ENCODE measurements at places on chromosomes 7 and 10. TPM values are rescaled to one million over a fixed set of nuclear protein-coding genes. Genes with fewer than 3 reads are reported as not detected.

- no peak for DNase-seq
Measured at GRCh38 chr10:118034791-118035261, 11.9 kb downstream of the RAB11FIP2 start.

DNA sequence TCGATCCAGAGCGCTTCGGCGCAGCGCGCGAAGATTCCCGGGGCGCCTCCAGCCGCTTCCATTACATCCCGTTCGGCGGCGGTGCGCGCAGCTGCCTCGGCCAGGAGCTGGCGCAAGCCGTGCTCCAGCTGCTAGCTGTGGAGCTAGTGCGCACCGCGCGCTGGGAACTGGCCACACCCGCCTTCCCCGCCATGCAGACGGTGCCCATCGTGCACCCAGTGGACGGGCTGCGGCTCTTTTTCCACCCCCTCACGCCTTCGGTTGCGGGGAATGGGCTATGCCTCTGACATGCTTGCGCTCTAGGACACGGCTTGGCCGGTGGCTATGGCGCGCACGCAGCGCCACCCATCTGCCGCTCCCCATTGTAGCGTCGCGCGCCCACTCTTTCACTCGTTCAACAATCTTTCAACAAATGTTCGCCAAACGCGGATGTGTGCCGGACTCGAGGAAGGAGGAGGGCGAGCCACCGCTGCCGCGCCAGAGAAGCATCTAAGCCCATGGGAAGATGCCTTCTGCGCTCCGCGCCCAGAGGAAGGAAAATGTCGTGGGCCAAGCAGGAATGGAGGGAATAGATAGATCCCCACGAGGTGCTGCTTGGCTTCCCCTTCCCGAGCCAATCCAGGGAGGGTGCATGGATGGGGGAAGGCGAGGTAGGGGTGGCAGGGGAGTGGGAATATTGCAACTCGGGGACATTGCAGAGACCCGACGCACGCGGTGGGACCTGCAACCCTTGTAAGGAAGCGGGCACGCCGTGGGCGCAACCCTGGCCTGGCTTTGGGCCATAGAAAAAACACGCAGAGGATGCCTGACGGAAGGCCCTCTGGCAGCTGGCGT lies 5.1 kb upstream of the CYP26A1 start:
- DNase-seq: no peak

GRCh38 chr10:2891073-2891769 lies 176.1 kb upstream of the PFKP start:
- no peak for DNase-seq

DNA sequence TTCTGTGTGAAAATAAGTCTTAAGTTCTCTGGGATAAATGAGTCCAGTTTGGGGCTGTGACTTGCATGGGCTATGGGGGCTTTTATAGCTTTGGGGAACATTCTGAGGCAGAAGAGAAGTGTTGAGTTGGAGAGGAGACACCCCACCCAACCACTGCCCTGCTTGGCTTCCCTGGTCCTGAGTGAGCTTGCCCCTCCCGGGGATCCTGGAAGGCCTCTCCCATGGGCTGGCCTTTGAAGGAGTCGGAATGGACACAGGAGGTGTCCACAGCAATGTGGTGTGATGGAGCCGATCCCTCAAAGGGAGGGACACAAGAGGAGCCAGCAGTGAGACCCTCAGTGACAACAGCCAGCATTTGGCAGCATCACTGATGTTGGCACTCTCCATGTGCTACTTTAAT lies 89.8 kb downstream of the GLRX3 start:
- no peak for DNase-seq

DNA sequence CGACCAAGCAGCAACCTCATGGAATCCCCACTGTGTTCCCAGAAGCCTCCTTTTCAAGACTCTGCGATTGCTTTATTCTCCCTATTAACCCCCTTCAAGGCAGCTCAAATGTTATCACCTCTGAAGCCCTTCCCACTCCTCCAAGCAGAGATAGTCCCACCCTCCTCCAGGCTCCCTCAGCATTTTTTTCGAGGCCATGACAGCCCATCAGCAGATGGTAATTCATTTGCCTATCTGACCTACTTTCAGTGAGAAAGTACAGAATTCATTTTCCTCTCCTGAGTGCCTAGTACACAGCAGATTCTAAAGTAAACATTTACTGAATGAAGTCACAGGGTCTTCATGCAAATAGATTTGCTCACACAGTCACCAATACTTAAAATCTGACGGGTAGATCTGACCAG lies 47.8 kb downstream of the HERPUD2 start:
- DNase-seq: no peak

RBM20 gene
- total RNA-seq: 0.92 TPM

TSPAN33 gene
- 7.5 TPM for total RNA-seq
